Stomach (tissue), 19 donors: ENCODE measurements at places on chromosomes 11 and 22. TPM values are rescaled to one million over a fixed set of nuclear protein-coding genes. Genes with fewer than 3 reads are reported as not detected.

DNA sequence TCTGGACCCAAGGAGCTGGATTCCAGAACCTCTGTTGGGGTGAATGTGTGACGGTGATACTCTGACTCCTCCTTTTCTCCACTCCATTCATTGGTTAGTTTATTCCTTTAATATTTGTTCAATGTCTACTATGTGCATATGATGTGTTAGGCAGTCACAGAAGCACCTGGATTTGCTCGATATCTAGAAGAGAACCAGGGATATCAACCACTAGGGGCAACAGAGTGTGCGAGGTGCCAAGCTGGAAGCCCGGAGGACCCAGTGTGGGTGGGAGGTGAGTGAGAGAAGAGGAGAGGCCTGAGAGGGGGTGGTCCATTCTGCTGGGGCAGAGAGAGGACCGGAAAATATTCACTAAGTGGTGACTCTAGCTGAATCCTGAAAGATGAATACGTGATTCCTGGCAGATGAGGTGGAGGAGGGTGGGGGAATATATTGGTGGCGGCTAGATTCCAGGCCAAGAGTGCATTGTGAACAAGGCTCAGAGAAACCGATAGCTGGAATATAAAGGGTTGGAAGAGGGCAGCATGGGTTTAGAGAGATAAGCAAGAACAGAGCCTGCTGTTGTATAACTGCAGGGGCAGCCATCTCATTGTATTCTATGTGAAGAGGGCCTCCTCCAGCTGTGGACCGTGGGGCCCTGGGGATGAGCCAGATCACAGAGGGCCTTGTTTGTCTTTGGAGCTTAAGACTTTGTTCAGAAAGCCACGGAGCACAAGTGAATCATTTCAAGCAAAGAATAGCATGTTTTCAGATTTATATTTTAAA, 6.9 kb upstream of the TIMP3 start:
- no peak for DNase-seq
- no peak overlapping the region for H3K27ac ChIP-seq
- no peak overlapping the region for H3K4me3 ChIP-seq
- H3K36me3 ChIP-seq, result no peaks in the 10 kb centered on the region
- no peaks in the 10 kb centered on the region for H3K27me3 ChIP-seq

GRCh38 chr22:27431896-27432295, 369.7 kb downstream of the MN1 start:
- H3K27ac ChIP-seq, result no peak overlapping the region
- H3K27me3 ChIP-seq, result no peaks in the 10 kb centered on the region
- DNase-seq, result no peak
- no peaks in the 10 kb centered on the region for H3K36me3 ChIP-seq
- no peak overlapping the region for H3K4me3 ChIP-seq

DNA sequence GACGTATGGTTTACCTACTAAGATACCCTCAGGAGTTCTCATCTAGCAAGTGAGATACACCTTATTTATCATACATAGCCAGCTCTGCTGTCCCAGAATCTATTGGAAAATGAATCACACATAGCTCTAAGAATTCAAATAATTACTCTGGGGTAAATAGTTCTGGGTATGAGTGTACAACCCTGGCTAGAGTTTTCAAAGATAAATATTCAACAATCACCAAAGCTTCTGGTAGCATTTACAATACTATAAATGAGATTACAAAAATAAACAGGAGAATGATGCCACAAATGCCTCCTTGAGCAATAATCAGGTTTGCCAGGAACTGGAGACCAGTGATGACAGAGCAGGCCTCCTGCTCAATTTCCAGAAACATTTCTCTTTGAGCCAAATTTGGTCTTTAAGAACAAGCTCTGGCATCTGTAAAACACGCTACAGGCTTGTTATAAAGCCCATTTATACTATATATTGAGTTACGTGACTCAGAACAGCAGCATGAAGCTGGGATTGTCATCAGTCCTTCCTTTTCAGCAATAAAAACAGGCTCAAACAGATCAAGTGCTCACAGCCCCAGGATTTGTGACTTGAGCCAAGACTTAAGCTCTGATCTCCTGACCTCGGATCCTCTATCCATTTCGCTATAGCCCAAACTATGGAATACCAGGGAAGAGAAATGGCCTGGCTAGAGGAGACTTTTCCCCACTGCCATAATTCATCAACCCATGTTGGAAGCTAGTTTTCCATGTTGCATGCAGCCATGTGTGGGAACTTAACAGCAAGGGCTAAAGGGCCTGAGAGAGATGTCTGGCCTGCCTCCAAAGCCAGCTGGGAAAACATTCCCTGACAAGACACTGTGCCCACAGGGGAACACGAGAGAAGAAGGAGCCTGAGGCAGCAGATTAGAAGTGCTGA, 19.7 kb downstream of the RAB30 start:
- no peak for DNase-seq
- no peaks in the 10 kb centered on the region for H3K36me3 ChIP-seq
- no peak overlapping the region for H3K4me3 ChIP-seq
- H3K4me1 ChIP-seq, result peaks cover 30% of the 10 kb centered on the region
- peak overlapping the region; percentile 85 for H3K27ac ChIP-seq

DNA sequence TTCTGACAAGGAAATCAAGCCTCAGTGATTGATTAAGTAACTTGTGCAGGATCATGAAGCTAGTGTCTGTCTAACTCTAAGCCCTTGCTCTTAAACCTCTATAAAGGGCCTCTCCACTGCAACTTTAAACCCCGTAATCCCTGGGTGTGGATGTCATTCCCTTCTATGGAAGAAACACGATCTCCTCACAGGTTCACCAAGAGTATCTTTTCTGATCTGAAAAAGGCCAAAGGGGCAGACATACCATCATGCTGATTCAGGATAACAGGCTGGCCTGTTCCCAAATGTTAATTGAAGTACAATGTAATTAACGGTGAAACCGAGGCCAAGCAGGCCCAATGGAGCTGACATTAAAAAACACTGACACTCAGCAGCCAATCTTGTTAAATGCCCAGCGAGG, 17.1 kb downstream of the TTC12 start:
- H3K36me3 ChIP-seq, result peaks cover 100% of the 10 kb centered on the region
- no peak for DNase-seq
- H3K4me1 ChIP-seq, result no peaks in the 10 kb centered on the region
- no peaks in the 10 kb centered on the region for H3K27me3 ChIP-seq
- no peak overlapping the region for H3K27ac ChIP-seq

- H3K4me1 ChIP-seq, result peaks cover 9% of the 10 kb centered on the region
- no peaks in the 10 kb centered on the region for H3K27me3 ChIP-seq
- H3K4me3 ChIP-seq, result no peak overlapping the region
- no peak overlapping the region for H3K27ac ChIP-seq
Observed at GRCh38 chr11:19988598-19988997, 171.7 kb downstream of the DBX1 start.

- H3K4me3 ChIP-seq, result no peak overlapping the region
- no peaks in the 10 kb centered on the region for H3K36me3 ChIP-seq
- no peak for DNase-seq
- H3K4me1 ChIP-seq, result no peaks in the 10 kb centered on the region
Observed at GRCh38 chr11:69839516-69839915, 20.3 kb upstream of the FGF3 start.

GRCh38 chr11:46065681-46066080, 55.6 kb downstream of the PHF21A start:
- H3K36me3 ChIP-seq, result no peaks in the 10 kb centered on the region
- no peak for DNase-seq
- no peaks in the 10 kb centered on the region for H3K4me1 ChIP-seq
- no peak overlapping the region for H3K27ac ChIP-seq

GRCh38 chr11:120942701-120943100, 81.2 kb upstream of the TBCEL start:
- no peaks in the 10 kb centered on the region for H3K4me1 ChIP-seq
- no peak overlapping the region for H3K27ac ChIP-seq
- H3K4me3 ChIP-seq, result no peak overlapping the region
- DNase-seq, result no peak

DNA sequence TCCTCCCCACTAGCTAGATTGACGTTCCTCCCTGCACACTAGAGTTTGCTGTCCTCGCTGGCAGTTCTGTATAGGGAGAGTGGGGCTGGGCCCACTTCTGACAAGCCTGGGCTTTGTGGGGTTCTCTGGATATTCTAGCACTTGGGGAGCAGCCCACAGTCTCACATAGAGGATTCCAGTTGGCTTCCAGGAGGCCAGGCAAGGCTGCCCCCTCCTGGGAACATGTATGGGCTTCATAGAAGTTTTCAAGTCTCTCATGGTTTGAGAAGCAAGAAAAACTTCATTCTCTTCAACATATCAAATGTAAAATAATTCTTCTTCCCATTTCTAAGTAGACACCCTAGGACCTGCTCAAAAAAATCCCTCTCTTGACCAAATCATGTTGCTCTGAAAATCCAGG, 87.5 kb downstream of the NAV2 start:
- DNase-seq, result peak; percentile 47
- no peaks in the 10 kb centered on the region for H3K36me3 ChIP-seq
- H3K27me3 ChIP-seq, result no peaks in the 10 kb centered on the region

DNA sequence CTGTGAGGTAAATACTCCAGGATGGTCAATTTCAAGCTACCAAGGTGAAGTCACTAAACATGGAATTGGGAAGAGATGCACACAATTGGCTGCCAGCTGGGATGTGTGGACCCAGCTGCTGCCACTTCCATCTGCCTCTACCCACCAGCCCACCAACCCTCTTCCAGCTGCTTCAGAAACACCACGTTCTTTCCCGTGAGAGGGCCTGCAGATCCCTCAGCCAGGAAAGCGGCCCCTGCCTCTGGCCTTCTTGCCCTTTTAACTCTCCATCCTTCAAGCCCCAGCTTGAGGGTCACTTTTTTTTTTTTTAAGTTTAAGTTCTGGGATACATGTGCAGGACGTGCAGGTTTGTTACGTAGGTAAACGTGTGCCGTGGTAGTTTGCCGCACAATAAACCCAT, 20.0 kb downstream of the PRG3 start:
- H3K36me3 ChIP-seq, result no peaks in the 10 kb centered on the region
- H3K27ac ChIP-seq, result no peak overlapping the region
- no peaks in the 10 kb centered on the region for H3K4me1 ChIP-seq
- H3K27me3 ChIP-seq, result no peaks in the 10 kb centered on the region

MS4A4A gene
- 23.9 TPM for total RNA-seq

BARX2 gene
- total RNA-seq, result 3.6 TPM

SLC2A11 gene
- 10.3 TPM for total RNA-seq

MEI1 gene
- 1.7 TPM for total RNA-seq

SEC14L2 gene
- 17.1 TPM for total RNA-seq

KIRREL3 gene
- 0.45 TPM for total RNA-seq

OR10A2 gene
- not detected for total RNA-seq

ASRGL1 gene
- 82.0 TPM for total RNA-seq

ADAMTS15 gene
- total RNA-seq, result 1.4 TPM

MYRF gene
- 73.4 TPM for total RNA-seq

FGF3 gene
- total RNA-seq, result not detected
